ENCODE measurements at places on chromosomes 5 and 9.

DNA sequence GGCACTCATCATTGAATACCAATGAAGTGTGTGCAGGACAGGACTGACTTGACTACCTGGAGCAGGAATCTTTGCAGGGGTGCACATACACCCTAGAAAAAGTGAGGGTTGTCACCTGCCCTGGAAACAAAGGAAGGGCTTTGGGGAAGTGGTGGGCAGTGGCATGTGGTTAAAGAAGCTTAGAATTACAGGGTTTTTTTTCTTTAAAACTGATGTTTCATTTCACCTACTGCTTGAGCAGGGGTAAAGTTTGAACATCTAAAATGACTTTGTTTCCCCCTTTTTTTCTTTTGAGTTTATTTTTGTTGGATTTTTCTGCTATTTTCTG is 2.0 kb upstream of the KDM3B start:
- DNase-seq, result no peak
- H3K4me1 ChIP-seq, result peaks cover 3% of the 10 kb centered on the region
- H3K27ac ChIP-seq, result no peak overlapping the region
- no peaks in the 10 kb centered on the region for H3K27me3 ChIP-seq
- H3K36me3 ChIP-seq, result peaks cover 15% of the 10 kb centered on the region
- no peak overlapping the region for H3K4me3 ChIP-seq

DNA sequence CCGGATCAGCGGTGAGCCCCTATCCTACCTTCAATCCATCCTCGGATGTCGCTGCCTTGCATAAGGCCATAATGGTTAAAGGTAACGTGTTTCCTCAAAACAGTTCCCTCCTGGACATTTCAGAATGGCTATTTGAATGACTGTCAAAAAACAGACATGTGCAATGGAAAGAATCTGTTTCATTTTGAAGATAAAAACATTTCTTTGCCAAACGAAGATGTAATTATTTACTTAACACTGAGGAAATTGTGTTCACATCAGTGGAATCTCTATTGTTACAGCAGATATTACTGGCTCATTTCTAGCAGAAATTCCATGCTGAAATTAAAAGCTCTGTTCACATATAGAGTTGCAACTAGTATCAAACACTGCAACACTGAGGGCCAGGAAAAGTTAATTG is 7.1 kb downstream of the ANXA1 start:
- H3K27me3 ChIP-seq, result no peaks in the 10 kb centered on the region
- H3K36me3 ChIP-seq, result no peaks in the 10 kb centered on the region
- no peak overlapping the region for H3K27ac ChIP-seq
- no peaks in the 10 kb centered on the region for H3K4me1 ChIP-seq
- no peak for DNase-seq
- no peak overlapping the region for H3K4me3 ChIP-seq

- no peak for DNase-seq
- H3K27me3 ChIP-seq, result no peaks in the 10 kb centered on the region
- H3K36me3 ChIP-seq, result no peaks in the 10 kb centered on the region
These were observed 1.1 kb upstream of the SPIN1 start for GRCh38 chr9:88387036-88387551.

DNA sequence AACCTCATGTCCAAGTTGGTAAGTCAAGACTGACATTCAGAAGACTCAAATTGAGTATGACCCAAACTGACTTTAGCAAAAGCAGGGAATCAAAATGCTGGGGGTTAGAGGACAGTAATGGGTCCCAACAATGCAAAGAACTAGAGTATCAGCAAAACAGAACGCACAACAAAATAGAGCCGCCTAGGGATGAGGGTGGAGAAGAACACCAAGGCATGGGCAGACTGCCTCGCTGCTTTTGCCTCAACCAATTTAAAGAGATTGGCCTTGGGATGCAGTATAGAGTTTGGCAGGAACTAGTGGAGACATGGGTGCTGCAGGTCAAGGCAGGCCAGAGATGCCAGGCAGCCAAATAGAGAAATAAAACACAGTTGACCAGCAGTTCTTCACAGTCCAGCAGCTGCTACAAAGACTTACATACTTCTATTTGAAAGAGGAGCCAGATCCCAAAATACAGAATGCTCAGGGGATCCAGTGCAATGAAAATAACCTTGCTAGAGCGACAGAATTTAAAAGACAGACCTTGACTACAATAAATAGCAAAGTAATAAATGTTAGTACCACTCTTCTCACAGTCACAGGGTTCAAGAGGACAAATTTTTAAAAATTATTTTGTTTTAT is 83.9 kb upstream of the NIPBL start:
- no peak for DNase-seq
- H3K4me1 ChIP-seq, result no peaks in the 10 kb centered on the region
- H3K4me3 ChIP-seq, result no peak overlapping the region
- H3K27me3 ChIP-seq, result no peaks in the 10 kb centered on the region
- H3K36me3 ChIP-seq, result no peaks in the 10 kb centered on the region
- H3K27ac ChIP-seq, result no peak overlapping the region

DNA sequence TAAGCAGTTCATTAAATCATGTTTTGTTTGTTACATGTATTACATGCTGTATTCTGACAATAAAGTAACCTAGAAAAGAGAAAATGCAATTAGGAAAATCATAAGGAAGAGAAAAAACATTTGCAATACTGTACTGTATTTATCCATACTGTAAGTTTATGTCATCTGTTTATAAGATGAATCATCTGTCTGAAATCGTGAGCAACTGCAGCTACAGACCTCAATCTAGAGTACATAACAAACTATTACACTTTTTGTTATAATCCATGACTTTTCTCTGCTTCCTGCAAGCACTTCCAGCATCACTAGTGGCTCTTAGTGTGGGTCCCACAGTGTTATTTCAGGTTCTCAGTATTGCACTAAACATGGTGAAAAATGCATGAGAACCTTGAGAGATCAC is 144.4 kb upstream of the NR4A3 start:
- H3K4me1 ChIP-seq, result no peaks in the 10 kb centered on the region
- H3K27ac ChIP-seq, result no peak overlapping the region
- no peaks in the 10 kb centered on the region for H3K27me3 ChIP-seq
- DNase-seq, result no peak
- H3K36me3 ChIP-seq, result no peaks in the 10 kb centered on the region
- no peak overlapping the region for H3K4me3 ChIP-seq

DNA sequence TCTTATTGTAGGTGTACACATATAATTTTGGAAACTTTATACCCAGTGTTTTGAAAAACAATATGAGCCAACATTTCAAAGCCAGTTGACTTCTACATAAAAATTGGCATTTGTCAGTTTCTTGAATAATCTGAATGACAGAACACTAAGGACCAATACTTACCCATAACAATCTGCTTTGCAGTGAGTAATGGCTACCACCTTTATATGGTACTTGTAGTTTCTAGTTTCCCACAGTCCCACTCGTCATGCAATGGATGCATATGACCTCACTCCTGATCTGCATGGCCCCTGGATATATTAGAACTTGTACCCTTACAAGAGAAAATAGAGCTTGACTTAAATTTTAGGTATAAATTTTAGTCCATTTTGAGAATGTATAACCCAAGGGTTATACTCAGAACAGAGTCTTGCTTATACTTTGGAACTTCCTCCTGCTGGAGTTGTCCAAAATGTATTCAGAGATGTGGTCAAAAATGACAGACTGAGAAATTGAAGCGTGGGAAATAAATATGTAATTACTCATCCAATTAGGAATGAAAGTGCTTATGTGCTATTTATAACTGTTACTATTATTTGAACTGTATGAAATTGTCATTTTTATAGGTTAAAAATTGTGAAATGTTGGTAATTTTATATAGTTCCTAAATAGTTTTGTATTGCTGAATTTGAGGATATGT is 19.5 kb downstream of the XRCC4 start:
- H3K27ac ChIP-seq, result no peak overlapping the region
- no peak overlapping the region for H3K4me3 ChIP-seq
- no peaks in the 10 kb centered on the region for H3K27me3 ChIP-seq
- 0 out of 2 replicates have a peak, but pooled peaks cover 6% of the 10 kb centered on the region for H3K4me1 ChIP-seq

GRCh38 chr5:178227929-178228328 is 4.7 kb downstream of the PHYKPL start:
- no peaks in the 10 kb centered on the region for H3K27me3 ChIP-seq
- H3K27ac ChIP-seq, result no peak overlapping the region
- H3K4me3 ChIP-seq, result no peak overlapping the region
- DNase-seq, result no peak

DNA sequence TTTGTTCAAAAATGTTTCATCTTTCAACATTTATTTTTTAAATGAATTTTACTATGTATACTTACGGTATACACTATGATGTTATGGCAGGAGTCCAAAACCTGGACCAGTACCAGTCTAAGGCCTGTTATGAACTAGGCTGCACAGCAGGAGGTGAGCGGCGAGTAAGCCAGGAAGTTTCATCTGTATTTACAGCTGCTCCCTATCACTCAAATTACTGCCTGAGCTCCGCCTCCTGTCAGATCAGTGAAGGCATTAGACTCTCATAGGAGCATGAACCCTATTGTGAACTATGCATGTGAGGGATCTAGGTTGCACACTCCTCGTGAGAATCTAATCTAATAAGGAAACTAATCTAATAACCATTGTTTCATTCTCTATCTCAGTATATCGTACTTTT is 715.5 kb upstream of the PTPRD start:
- no peaks in the 10 kb centered on the region for H3K4me1 ChIP-seq
- DNase-seq, result no peak
- no peak overlapping the region for H3K27ac ChIP-seq
- H3K36me3 ChIP-seq, result no peaks in the 10 kb centered on the region

DNA sequence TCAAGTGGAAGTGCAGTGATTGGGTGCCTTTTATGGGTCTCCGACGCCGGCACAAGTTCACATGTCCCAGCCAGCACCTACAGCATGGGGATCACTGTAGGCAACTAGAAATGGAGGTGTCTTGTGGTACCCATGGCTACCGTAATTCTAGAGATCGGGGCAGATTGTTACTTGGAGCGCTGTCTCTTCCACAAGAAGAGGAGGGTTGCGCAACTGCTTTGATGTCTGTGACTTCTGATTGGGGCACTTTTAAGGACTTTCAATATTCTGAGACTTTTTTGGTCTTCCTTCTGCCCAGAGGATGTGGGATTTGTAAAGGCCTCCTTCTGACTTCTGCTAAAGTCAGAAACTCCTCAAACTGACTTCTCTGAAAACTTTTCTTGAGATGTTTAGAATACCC is 41.9 kb downstream of the GLRX start:
- H3K4me3 ChIP-seq, result no peak overlapping the region
- H3K27ac ChIP-seq, result no peak overlapping the region
- H3K27me3 ChIP-seq, result no peaks in the 10 kb centered on the region
- no peaks in the 10 kb centered on the region for H3K4me1 ChIP-seq
- H3K36me3 ChIP-seq, result no peaks in the 10 kb centered on the region

DNA sequence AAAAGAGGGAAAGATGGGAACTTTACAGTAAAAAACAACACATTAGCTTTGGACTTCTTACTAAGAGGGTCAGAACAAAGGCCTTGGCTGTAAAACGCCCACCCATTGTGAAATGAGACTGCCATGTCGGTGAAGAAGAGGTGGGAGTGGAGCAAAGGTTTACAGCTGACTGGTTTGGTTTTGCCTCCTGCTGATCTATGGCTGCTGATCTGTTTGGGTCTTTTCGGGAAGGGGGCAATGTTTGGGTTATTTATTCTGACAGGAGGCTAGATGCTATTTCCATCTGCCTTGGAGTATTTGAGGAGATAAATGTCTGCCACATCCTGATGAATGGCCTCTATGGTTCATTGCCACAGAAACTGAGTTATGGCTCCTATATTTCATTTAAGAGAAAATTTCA is 408.7 kb downstream of the TLE4 start:
- no peak overlapping the region for H3K27ac ChIP-seq
- no peaks in the 10 kb centered on the region for H3K4me1 ChIP-seq
- no peak for DNase-seq
- H3K27me3 ChIP-seq, result no peaks in the 10 kb centered on the region
- no peaks in the 10 kb centered on the region for H3K36me3 ChIP-seq

DNA sequence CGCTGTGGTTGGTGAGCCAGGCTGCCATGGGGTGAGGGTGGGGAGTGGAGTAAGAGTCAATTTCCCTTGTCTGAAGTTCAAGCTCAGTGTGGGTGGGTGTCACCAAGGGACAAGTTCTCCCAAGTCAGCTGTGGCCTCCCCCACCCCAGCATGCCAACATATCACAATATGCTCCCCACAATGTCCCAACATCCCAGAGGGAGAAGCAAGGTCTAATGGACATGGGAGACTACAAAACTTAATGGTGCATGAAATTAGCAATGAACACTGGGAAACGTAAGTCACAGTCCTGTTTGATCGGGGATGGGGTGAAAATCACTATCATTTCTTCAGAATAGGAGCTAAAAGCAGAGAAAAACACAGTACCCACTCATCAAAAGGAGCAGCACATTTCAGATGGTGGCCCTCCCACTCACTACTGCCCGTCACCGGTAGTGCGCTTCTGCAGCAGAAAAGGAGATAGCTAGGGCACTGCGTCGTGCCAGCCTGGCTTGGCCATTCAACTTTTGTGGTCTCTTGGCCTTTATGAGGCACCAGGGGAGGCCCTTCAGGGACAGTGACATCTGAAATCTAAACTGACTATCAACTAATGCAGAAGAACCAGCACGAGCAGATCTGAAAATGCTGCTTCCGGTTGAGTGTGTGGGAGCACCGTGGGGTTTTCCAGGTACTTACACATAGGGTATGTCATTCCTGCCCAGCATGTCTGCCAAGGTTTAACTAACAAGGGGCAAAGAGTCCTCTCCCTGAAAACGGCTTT is 20.5 kb upstream of the NDFIP1 start:
- no peak overlapping the region for H3K4me3 ChIP-seq
- no peaks in the 10 kb centered on the region for H3K27me3 ChIP-seq
- H3K36me3 ChIP-seq, result no peaks in the 10 kb centered on the region
- DNase-seq, result no peak

- H3K36me3 ChIP-seq, result peaks cover 29% of the 10 kb centered on the region
- no peaks in the 10 kb centered on the region for H3K27me3 ChIP-seq
- H3K27ac ChIP-seq, result no peak overlapping the region
These were observed 22.1 kb downstream of the IPPK start for GRCh38 chr9:92647671-92648473.

DNA sequence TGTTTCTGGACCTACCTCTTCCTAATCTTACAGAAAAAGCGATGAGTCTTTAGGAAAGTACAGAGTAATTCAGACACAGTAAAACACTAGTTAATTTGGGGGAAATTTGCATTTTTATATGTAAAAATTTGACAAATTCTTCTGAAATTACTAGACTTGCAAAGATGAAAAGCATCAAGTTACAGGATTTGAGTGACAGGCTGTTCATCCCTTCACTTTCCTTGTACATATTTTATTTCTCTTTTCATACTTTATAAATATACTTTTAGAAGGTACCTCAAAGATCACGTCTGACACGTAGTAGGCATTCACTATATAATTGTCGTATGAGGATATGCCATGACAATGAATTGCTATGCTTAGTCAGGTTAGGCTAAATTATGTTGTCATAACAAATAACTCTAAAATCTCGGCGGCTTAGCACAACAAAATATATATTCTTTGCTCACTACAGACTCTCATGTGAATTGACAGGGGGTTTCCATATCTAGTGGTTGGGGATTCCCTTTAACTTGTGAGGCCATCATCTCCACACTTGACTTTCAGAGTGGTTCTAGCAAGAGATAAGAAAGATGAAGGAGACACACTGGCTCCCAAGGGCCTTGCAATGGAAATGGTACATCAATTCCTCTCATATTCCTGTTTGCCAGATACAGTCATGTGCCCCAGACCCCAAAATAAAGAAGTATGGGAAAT is 154.1 kb upstream of the TUT7 start:
- H3K27ac ChIP-seq, result no peak overlapping the region
- H3K27me3 ChIP-seq, result no peaks in the 10 kb centered on the region
- H3K4me1 ChIP-seq, result no peaks in the 10 kb centered on the region
